H9 (cell line): ENCODE measurements at places on chromosomes 2 and 18.

GRCh38 chr2:12657560-12657959 is 59.2 kb upstream of the TRIB2 start:
- no peak for DNase-seq

GRCh38 chr18:58776084-58776483 is 88.6 kb upstream of the ZNF532 start:
- no peak for DNase-seq

DNA sequence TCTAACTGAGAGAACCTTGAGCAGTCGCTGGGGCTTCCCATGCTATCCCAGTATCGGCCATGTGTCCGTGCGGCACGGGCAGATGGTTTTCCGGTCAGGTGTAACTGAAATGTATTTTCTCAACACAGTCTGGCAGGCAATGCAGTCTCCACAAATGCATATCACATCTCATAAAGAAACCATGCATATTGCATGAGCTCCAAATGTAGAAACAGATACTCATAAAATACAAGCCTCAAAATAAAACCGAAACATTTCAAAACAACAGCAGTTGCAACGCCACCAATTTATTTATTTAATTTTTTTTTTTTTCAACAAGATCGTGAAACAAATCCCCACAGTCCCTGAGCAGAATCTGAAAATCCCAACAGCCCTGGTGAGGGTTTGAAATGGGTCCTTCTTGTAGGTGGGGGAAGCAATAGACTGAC is 299.4 kb downstream of the LPIN1 start:
- no peak for DNase-seq

DNA sequence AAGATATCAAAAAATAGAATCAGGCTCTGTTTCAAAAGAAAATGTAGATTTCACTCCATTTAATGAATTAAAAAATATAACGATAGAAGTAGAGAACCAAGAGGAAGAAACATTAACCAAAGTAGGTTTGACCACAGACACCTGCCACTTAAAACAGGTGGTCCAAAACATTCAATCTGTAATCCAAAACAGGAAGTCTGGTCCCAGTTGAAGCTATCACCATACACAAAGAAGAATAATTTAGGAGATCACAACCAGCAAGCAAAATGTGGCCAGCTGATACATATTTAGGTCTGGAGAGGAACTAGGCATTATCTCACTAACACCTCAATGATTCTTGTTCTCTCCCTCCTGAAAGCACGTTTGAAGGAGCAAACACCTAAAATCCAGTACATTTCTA is 73.1 kb downstream of the FTCDNL1 start:
- DNase-seq: no peak

DNA sequence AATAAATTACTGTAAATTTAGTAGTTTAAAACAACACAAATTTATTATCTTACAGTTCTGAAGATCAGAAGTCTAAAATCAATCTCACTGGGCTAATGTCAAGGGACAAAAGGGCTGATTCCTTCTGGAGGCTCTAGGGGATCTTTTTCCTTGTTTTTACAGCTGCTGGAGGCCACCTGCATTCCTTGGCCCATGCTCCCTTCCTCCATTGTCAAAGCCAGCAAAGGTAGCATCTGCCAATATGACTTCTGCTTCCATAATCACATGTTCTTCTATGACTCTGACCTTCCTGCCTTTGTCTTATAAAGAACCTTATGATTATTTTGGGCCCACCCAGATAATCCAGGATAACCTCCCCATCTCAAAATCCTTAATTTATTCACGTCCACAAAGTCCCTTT is 46.0 kb upstream of the FAM136A start:
- no peak for DNase-seq

DNA sequence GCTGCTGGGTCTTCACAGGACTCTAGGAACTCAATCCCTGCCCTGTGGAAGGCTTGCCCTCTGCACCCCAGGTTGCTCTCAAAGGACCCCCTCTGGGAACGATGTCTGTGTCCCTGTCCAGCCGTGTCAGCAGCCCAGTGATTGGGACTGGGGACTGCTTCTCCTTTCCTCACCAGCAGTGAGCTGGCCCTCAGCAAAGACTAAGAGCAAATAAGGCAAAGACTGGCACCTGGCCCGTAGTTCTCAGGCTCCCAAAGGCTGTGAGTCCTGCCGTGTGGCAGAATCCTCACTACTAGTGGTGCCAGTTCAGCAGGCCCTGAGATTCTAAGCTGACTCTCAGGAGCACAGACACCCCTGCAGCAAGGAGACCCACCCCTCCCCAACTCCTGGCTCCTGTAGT is 47.8 kb downstream of the TMEM163 start:
- no peak for DNase-seq

DNA sequence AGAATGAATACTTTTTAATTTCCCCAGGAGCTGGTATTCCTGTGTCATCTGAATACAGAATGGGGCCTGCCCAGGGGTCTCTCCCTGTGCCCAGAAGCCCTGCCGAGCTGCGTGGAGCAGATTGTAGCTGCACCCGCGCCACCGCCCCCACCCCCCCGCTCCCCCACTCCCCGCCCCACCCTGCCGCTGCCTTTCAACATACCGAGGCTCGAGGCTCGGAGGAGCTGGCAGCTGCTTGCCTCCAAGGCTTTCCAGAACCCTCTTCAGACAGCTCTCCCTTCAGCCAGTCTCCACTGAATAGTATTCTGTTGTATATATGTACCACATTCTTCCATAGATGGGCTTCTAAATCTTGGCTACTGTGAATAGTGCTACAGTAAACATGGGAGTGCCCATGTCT is 150.7 kb downstream of the TSN start:
- DNase-seq: no peak

GRCh38 chr2:176178757-176179295 is 9.6 kb upstream of the HOXD1 start:
- no peak for DNase-seq

- no peak for DNase-seq
These were observed 44.4 kb downstream of the LCT start for GRCh38 chr2:135792401-135793150.

DNA sequence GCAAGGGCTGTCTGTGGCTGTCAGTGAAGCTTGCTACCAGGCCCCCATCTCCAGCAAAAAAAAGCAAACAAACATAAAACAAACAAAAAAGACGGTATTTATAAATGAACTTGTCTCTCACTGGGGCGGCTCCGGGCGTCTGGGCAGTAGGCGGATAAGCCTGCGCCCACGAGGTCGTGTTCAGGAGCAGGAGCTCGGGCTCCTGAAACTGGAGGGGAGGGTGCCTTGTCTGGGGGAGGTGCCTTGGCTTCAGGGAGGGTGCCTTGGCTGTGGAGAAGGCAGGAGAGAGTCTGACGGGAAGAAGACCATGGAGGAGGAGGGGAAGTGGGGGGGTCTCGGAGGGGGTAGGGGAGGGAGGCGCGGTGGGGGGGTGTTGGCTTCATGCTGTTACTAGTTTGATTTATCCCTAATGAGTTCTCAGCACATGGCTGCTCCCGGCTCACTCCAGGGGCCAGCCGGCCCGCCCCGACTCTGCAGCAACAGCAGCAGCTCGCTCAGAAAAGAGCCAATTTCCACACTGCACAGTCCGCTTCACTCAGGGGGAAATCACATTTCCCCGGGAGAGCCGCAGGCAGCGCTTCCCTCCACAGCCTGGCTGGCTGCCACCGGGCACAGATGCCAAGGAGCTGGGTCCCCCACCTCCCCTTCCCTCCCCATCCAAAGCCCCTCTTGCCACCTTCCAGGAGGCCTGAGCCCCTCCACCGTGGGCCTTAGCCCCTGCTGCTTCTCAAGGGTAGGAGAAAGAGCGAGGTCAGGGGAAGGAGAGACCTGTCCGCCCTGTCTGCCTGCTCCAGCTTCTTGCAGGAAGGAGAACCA is 38.7 kb downstream of the PSD4 start:
- no peak for DNase-seq

DNA sequence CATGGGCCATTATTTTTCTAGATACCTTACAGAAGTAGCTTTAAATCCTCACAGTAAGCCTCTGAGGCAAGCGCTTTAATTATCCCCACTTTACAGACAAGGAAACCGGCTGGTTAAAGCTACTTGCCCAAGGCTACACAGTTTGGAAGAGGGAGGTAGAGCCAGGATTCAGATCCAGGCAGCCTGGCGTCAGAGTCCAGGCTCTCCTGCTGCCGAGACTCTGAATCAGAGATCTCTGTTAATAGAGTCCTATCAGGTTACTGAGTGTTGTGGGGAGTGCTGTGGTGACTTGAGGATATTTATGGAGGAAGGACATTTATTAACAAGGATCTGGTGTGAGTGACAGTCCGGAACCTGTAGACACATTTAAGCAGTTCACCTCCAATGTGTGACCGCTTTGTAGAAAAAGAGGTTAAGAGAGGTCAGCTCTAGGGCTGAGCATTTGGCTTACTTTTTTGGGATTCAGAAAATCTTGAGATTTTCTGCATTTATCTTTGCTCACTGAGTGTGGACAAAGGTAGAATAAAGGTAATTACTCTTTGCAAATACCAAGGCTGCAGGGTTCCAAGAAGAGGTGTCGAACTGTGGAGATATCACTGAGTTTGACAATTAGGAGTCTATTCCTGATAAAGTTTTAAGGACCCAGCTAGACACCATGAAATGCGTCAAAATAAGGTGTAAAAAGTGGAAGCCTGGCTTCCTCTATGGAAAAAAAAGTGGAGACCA is 1.6 kb upstream of the CEP192 start:
- no peak for DNase-seq

- DNase-seq: no peak
These were observed 317.2 kb upstream of the ID2 start for GRCh38 chr2:8364668-8365067.

GRCh38 chr2:174047746-174048145 is 82.6 kb upstream of the SP3 start:
- no peak for DNase-seq

GRCh38 chr2:240341064-240341463 is 94.4 kb upstream of the GPC1 start:
- DNase-seq: no peak

GRCh38 chr2:117686699-117687098 is 127.8 kb upstream of the DDX18 start:
- DNase-seq: no peak

DNA sequence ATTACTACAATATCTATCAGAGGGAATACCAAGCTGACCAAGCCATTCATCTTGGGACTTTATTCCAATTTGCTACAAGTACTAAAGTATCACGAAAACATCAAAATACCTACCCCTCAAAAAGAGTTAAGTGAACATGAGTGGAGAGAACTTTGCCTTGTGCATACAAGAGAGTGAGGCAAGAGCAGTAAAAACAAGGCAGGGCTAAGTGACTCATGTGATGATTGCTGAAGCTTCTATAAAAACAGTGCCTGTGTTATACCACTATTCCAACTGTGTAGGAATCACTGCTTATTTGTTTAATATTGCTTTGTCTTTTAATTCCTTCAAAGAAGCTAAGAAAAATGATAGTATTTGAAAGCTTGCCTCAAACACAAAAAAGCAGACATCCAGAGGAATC is 61.2 kb downstream of the FARSB start:
- no peak for DNase-seq

DNA sequence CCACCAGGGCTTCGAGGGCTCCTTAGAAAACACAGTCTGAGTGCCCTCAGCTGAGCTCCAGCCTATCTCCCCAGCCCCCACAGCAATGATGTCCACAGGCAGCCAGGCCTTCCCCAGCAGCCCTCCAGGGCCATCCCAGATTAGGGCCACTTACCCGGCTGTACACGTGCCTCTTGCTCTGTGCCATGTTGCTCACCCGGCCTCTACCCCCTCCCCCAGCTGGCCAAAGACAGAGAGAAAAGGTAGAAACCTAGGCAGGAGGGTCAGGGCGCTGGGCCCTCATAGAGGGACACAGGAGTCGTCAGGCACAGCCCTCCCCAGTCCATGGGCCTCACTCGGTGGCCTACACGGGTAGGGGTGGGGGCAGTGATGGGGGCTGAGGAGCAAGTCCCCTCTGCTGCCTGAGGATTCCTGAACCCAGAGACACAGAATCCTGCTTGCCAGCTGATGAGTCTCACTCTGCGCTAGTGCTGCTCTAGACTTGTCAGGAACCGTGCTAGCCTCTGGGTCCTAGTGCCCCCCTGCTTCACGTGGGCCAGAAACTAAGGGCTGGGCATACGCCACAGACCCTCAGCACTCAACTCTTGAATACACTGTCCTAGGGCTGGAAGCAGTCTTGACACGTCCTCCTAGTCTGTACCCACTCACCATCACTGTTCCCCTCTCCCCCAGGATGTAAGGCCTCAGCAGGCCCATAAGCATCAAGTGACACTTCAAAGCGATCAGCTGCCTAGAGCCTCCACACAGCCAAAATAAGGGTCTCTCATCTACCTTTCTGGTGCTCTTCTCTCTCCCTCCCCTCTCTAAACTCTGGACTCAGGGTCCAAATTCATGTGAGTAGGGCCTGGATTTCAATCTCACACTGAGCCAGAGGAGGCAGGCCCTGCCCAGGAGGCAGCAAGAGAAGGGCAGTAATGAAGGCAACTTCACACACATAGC is at the start of gene DCTN1:
TSS of gene DCTN1 (minus strand) at position 461 of the 939 bp plus-strand sequence. CDS start at position 187, 274 bp downstream.
- peak; percentile 69 for DNase-seq

GRCh38 chr2:64607381-64608304 is 46.1 kb downstream of the SERTAD2 start:
- no peak for DNase-seq

GRCh38 chr2:88866756-88867155 is 175.3 kb downstream of the RPIA start:
- no peak for DNase-seq

GRCh38 chr2:233436191-233436581 is 81.9 kb downstream of the DGKD start:
- DNase-seq: peak; percentile 21

DNA sequence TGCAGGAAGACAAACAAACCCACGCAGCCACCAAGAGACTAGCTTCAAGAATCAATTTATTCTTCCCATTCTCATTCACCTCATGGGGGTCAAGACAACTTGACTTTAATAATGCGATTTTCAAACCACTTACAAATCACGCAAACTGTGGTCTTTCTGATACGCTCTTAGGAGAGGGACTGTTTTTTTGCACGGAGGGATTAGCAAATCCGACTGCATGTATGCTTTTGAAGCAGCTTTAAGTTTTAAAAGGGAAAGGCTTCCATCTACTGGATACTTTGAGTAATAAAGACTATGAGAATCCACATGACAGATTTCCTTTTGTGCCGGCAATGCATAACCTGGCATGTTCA is 322.9 kb upstream of the KCNJ3 start:
- no peak for DNase-seq

- DNase-seq: no peak
These were observed 266.9 kb upstream of the DSEL start for GRCh38 chr18:67783196-67783946.

GRCh38 chr2:150429384-150429961 is 58.0 kb downstream of the RND3 start:
- no peak for DNase-seq

- DNase-seq: peak; percentile 38
These were observed 28.1 kb downstream of the MMADHC start for GRCh38 chr2:149559341-149560068.

- DNase-seq: no peak
These were observed 41.6 kb downstream of the EEF1B2 start for GRCh38 chr2:206201075-206201848.

- DNase-seq: no peak
These were observed 6.5 kb upstream of the PPP3R1 start for GRCh38 chr2:68258851-68259250.

- DNase-seq: no peak
These were observed 57.0 kb downstream of the SH3RF3 start for GRCh38 chr2:109185821-109186570.
